ENCODE measurements at places on chromosomes 12 and 14. TPM values are rescaled to one million over a fixed set of nuclear protein-coding genes. Genes with fewer than 3 reads are reported as not detected.

TULP3 gene
- total RNA-seq = 18.0 TPM

PRKCH gene
- total RNA-seq = 43.0 TPM

POTEG gene
- total RNA-seq = not detected

GRCh38 chr14:51360592-51360991 is 120.5 kb downstream of the TMX1 start:
- no peak for DNase-seq

- no peak for DNase-seq
Measured at GRCh38 chr12:3463921-3464320, 27.1 kb upstream of the PRMT8 start.

Measured in mesenteric fat pad (tissue), 1 donor.